ENCODE measurements at places on chromosomes 2 and 18. TPM values are rescaled to one million over a fixed set of nuclear protein-coding genes. Genes with fewer than 3 reads are reported as not detected.

Gene DRC1
- 6.8 TPM for total RNA-seq

Gene STAMBP
- total RNA-seq: 31.3 TPM

Gene ASB18
- total RNA-seq: not detected

Gene EPB41L3
- total RNA-seq: 72.5 TPM

Gene FRZB
- 2.9 TPM for total RNA-seq

Gene TEX44
- not detected for total RNA-seq

Gene ALPG
- 0.53 TPM for total RNA-seq

Gene BIN1
- 33.9 TPM for total RNA-seq

Gene STARD7
- 147 TPM for total RNA-seq

Gene STON1
- total RNA-seq: 33.4 TPM

Gene KCTD18
- total RNA-seq: 14.3 TPM

Gene CXCR1
- total RNA-seq: 10.4 TPM

Gene UCN
- 4.0 TPM for total RNA-seq

Gene HOXD10
- not detected for total RNA-seq

Gene MLPH
- total RNA-seq: 394 TPM

GRCh38 chr2:109353806-109354745, 225.1 kb downstream of the SH3RF3 start:
- no peak for DNase-seq

- no peak for DNase-seq
Measured at GRCh38 chr18:62610351-62610700, 87.5 kb downstream of the ZCCHC2 start.

- DNase-seq: no peak
Measured at GRCh38 chr2:9356261-9356660, 67.1 kb downstream of the ITGB1BP1 start.

DNA sequence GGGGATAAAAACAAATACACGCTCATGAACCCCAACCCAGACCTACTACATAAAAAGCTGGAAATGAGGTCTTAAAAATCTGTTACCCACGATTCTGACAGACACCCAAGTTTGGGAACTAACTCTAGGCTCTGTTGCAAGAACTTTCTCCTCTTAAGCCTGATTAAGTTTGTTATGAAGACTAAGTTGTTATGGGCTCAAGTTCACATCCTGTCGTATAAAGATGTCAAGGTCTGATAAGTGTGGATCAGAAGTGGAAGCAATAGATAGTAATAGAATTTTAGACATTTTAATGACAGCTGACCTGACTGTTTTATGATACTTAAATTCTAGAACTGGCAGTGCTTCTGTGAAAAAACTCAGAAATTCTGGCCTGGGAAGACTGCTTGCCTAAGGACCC, 43.2 kb downstream of the LPIN2 start:
- DNase-seq: no peak

GRCh38 chr2:167761465-167762136, 485.8 kb downstream of the STK39 start:
- no peak for DNase-seq

- DNase-seq: no peak
Measured at GRCh38 chr18:11651899-11652298, 37.2 kb upstream of the GNAL start.

DNA sequence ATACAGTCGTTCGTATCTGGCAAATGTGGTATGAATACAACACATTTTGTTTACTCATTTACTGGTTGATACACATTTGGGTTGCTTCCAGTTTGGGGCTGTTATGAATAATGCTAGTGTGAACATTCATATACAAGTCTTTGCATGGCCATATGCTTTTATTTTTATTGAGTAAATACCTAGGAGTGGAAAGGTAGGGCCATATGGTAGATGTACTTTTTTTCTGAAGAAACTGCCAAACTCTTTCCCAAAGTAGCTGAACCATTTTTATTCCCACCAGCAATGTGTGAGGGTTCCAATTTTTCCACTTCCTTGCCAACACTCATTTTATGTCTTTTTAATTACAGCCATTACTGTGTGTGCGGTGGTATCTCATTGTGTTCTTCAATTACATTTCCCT, 496.2 kb upstream of the NRXN1 start:
- DNase-seq: no peak

GRCh38 chr2:75138528-75138927, 60.8 kb downstream of the TACR1 start:
- DNase-seq: no peak

- no peak for DNase-seq
Measured at GRCh38 chr2:156765450-156765849, 329.3 kb downstream of the GPD2 start.

- DNase-seq: no peak
Measured at GRCh38 chr2:36300697-36301096, 54.9 kb upstream of the CRIM1 start.

- DNase-seq: no peak
Measured at GRCh38 chr2:175880-176820, 87.7 kb downstream of the SH3YL1 start.

DNA sequence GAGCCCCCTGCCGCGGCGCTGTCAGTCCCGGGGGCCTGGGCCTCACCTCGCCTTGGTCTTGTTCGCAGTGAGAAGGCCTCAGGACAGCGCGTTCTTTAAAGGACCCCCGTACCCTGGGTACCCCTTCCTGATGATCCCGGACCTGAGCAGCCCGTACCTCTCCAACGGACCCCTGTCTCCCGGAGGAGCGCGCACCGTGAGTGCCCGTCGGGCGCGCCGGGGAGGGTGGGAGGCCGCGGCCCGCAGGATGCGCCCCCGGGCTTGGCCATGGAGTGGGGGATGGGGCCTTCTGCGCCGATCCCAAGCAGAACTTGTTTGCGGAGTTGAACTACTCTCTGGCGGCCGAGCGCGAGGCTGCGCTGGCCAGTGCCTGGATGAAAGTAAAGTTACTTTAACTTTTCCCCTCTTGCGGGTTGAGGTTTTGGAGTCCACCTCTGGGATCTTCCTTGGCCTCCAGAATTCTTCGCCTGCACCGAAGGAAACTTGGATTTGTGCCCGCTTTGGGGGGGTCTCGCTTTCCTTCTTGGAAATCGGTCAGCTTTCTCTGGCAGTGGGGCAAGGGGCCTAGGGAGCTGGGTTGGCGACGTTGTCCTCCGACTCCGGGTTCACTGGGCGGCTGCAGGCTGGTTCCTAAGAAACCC, 1.2 kb downstream of the TCF7L1 start:
- DNase-seq: peak; percentile 64

GRCh38 chr2:202757339-202757738, 114.2 kb downstream of the ICA1L start:
- no peak for DNase-seq

GRCh38 chr2:162549081-162549480, 205.1 kb downstream of the GCA start:
- no peak for DNase-seq

DNA sequence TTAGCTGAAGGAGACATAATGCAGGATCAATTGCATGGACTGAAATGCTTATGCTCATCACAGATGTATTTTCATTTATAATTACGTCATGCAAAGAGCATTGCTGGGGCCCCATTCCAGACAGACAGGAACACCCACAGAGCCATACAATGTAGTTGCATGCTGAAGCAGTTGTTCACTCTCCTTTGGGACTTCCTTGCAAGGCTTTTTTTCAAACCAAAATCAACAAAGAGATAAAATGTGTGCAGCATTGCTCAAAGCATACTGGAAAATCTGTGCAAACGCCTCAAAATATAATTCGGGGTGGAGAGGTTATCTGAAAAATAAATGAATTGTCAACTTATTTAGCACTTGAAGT, 463.2 kb downstream of the CDH2 start:
- no peak for DNase-seq

DNA sequence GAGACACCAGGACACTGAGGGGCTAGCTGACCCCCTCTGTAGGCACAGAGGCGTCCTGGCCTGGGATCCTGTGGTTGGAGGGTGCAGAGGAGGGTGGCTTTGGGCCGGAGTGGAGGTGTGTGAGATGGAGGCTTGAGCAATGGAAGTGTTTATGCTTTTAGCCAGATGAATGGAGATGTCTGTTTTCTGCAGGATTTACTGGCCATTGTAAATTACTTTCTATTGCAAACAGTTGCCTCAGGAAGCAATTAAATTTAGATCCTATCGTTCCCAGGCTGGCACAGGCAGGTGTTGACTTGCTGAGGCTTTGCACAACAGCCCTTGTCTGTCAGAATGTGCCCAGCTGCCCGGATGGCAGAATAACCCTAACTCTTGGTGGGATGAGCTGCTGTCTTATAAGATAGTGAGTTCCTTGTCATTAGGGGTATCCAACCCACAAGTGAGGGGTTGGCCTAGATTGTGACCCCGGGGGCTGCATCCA, 1.8 kb upstream of the ARID5A start:
- DNase-seq: no peak

DNA sequence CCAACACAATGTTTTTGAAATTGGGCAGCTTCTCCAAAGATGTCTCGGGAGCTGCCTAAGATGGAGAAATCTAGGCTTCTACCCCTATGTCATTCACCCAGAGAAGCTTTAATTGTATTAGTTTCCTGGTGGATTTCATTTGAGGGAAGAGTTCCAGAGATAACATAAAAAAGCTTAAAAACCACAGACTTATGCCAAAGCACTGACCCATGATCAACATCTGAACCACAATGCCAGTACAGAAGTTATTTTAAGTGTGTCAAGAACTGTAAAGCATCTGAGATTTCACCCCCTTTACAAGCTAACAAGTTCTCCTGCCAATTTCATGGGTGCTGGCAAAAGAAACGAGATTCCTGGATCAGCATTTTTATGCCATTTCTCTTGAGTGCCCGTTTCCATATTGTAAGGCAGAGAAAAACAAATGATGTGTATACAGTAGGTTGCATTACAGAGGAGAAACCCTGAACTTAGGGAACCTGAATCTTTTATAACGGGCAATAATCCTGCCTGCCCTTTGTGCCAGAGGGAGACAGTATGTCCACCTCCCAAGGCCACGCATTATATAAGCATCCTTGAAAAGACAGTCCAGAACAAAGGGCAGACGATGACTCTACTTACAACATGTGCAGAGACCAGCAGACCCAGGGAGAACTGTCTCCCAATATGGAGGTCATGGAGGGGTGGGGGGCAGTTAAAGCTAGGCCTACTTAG, 44.1 kb downstream of the MREG start:
- DNase-seq: no peak

GRCh38 chr2:171150694-171151285, 9.9 kb downstream of the TLK1 start:
- DNase-seq: no peak

DNA sequence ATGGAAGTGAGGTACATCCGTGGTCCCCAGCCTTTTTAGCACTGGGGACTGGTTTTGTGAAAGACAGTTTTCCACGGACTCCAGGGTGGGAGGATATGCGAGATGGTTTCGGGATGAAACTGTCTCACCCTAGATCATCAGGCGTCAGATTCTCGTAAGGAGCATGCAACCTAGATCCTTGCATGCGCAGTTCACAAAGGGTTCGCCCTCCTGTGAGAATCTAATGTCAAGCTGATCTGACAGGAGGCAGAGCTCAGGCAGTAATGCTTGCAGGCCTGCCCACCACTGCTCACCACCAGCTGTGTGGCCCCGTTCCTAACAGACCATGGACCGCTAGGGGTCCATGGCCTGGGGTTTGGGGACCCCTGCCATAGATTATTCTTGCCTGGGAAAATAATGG, 11.6 kb downstream of the B3GNT2 start:
- DNase-seq: no peak

DNA sequence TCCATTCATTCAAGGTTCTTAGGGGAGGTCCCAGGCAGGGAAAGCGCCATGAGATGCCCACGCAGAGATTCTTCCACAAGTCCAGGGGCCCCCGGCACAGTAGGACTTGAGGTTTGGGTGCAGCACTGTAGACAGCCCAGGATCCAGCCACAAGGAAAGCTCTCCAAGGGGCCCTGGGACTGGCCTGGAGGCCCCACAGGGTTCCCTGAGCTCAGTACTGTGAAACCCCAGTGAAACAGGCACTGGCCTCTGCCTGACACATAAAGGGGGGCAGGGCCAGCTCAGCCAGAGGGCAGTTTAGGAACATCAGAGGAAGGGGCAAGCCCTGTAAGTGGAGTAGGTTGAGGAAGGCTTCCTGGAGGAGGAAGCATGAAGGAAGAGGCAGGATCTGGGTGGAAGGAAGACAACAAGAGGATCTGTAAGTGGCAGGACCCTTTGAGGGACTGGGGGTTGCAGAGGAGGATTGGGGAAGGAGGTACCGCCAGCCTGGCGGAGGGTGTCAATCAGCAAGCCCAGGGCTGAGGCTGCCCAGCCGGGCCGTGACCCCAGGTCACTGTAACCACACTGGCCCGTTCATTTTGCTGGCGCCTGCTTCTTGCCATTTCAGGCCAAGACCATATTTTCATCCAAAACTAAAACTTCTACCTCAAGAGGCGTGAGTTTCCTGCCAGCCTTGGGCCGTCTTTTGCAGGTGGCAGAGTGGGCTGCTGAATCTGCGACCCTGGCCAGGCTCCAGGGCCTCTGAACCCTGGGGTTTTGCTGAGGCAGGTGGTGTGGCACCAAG, 175.2 kb downstream of the SMAD7 start:
- DNase-seq: peak; percentile 46

GRCh38 chr2:235961711-235962110, 206.5 kb downstream of the GBX2 start:
- no peak for DNase-seq

GRCh38 chr2:239611222-239611795, 210.5 kb upstream of the HDAC4 start:
- DNase-seq: no peak

DNA sequence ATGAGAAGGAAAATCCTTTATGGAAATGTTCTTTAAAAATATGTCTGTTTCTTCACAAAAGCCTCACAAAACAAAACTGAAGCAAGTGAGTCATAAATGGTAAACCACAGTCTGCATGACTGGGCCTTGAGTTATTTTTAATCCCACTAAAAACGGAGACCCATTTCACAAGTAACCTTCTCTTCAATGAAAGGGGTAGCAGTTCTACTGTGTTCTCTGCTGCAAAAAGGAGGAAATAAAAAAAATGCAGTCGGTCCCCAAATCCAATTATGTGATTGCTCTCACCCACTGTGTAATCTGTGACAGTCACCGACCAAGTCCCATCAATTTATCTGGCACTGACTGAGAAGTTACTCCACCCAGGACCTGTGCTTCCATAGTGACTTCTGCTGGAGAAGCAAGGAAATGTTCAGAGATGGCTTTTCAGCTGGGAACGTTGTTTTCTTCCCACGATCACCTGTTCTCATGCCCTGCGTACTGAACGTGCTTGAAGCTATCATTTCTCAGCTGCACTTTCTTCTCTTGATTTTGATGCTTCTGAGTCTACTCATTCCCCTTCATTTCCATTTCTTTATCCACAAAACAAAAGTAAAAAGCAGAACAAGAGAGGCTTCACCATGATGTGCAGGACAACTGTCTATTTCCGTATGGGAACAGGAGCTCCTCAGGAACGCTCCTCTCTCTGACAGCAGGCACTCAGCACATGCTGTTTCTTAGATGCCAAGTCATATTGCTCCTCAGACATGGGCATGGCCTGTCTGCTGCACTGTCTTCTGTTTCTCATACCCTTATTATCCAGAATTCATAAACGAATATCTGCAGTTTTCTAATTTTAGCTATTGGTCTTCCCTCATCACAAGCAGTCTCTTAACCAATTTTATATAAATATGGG, 80.0 kb upstream of the TMEM200C start:
- DNase-seq: no peak

- DNase-seq: no peak
Measured at GRCh38 chr2:56009758-56010458, 86.3 kb upstream of the EFEMP1 start.

Data from lower lobe of right lung (tissue), 2 donors.